Cerebellar cortex (tissue), 1 donor: ENCODE measurements at places on chromosomes 11 and 22.

- no peak for DNase-seq
These were observed 5.0 kb upstream of the PANX2 start for GRCh38 chr22:50165436-50166123.

DNA sequence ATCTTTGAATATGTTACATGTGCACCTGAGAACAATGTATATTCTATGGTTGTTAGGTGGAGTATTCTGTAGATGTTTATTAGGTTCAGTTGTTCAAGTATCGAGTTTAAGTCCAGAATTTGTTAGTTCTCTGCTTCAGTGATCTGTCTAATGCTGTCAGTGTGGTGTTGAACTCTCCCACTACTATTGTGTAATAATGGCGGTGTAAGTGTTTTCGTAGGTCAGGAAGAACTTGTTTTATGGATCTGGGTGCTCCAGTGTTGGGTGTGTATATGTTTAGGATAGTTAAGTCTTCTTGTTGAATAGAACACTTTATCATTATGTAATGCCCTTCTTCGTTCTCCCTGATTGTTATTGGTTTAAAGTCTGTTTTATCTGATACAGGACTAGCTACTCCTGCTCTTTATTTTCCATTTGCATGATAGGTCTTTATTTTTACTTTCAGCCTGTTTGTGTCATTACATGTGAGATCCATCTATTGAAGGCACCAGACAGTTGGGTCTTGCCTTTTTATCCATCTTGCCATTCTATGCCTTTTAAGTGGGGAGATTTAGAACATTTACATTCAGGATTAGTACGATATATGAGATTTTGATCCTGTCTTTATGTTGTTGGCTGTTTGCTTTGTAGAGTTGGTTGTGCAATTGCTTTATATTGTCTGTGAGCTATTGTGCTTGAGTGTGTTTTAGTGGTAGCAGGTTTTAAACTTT, 121.6 kb downstream of the DDX10 start:
- no peak for DNase-seq

- no peak for DNase-seq
These were observed 12.7 kb upstream of the ISX start for GRCh38 chr22:35053060-35053835.

- DNase-seq: no peak
These were observed 67.3 kb upstream of the ADSL start for GRCh38 chr22:40279017-40279416.

GRCh38 chr11:44305470-44306051, 4.4 kb downstream of the ALX4 start:
- DNase-seq: no peak

- no peak for DNase-seq
These were observed 39.9 kb downstream of the MAML2 start for GRCh38 chr11:96303064-96303463.

DNA sequence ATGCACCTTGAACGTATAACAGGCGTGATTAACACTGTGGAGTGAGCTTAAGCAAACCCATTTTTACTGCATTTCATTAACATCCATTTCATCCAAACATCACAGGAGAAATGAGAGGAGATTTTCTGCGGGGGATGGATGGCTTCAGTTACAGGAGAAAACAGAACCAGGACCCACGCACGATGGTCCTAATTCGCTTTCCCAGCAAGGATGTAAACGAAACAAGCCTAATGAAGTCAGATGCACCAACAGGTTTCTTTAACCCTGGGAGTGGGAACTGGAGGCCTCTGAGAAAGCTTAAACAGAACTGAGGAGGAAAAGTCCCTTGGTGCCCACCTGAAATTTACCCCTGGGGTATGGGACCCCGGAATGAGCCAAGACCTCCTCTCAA, 2.7 kb downstream of the CADM1 start:
- peak; percentile 39 for DNase-seq
